CD4-positive, alpha-beta T cell (primary cell): ENCODE measurements at places on chromosomes 4 and X.

- no peak for DNase-seq
These were observed 202.0 kb downstream of the NR3C2 start for GRCh38 chr4:148240241-148240640.

GRCh38 chr4:132065940-132066495 lies 1083.1 kb upstream of the PCDH10 start:
- no peak for DNase-seq

DNA sequence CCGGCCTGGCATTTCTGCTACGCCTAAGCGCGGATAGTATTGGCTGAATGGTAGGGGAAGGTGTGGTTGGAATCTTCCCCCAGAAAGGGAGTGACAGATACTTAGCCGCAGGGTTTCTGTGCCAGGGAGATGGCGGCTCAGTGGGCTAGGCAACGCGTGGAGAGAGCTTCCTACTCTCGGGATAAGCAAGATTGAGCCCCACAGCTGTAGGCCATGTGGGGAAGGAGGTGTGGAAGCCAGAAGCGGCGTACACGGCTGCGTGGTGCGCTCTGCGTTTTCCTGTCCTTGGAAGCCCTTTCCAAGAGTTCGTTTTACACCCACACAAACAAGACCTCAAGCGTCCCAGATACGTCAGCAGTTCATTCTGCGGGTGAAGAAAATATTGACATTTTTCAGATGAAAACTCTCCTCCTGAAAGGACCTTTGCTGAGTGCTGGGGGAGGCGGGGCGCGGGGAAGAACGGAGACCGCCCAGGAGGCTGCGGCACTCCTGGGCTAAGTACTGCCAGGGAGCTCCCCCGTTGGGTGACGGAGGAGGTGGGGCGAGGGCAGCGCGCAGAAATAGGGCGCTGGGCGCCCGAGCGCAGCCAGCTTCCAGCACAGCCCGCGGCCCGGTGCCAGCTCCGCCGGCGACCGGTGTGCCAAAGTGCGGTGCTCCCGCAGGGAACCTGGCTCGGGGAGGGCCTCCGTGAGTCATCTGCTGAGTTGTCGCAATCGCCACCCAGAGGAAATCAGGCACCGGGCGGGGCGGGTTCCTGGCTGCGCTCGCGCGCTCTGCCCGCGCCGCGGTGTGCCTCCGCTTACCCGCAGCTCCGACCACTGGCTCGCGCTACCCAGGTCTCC lies at the start of gene GPAT3:
Gene GPAT3, plus strand, starts transcription at position 589 of the 842 bp plus-strand sequence. CDS start 515 bp downstream, outside the sequence.
- peak; percentile 33 for DNase-seq

DNA sequence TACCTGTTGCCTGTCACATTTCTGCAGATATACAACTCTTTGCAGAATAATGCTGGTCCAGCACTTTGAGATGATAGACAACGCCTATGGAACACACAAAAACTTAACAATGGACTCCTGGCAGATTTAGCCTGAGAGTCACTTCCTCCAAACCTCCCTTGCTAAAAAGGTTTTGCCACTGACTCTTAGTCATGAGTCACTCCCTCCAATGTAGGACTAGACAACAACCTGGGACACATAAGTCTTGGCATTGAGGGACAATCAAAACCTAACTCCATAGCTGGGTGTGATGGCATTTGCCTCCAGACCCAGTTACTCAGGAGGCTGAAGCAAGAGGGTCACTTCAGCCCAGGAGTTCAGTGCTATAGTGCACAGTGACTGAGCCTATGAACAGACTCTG lies 22.0 kb upstream of the EIF4E start:
- no peak for DNase-seq

GRCh38 chrX:24148121-24148520 lies 1.4 kb upstream of the ZFX start:
- DNase-seq, result no peak

- no peak for DNase-seq
These were observed 168.2 kb upstream of the PPP3CA start for GRCh38 chr4:101515566-101515965.

DNA sequence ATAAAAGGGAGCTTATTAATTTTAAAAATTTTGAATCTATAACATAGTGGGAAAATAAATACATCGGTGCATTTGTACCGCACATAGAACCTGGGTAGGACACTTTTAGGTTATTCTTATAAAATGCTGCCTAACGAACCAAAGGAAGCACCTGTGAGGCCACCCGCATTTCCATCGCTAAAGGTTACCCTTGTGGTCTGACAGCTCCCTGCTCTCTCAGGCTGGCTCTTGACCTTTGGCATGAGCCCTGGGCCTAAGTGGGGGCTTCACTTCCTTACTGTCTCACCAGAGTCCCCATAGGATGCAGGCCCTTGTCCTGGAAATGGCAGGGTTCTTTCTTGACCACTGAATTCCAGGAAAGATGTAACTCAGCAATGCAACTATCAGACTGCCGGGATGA lies 46.0 kb downstream of the HADH start:
- peak; percentile 28 for DNase-seq

GRCh38 chr4:24913119-24913485 lies 260 bp upstream of the CCDC149 start:
- no peak for DNase-seq

- DNase-seq, result no peak
These were observed 67.1 kb downstream of the PRDM5 start for GRCh38 chr4:120855307-120856001.

DNA sequence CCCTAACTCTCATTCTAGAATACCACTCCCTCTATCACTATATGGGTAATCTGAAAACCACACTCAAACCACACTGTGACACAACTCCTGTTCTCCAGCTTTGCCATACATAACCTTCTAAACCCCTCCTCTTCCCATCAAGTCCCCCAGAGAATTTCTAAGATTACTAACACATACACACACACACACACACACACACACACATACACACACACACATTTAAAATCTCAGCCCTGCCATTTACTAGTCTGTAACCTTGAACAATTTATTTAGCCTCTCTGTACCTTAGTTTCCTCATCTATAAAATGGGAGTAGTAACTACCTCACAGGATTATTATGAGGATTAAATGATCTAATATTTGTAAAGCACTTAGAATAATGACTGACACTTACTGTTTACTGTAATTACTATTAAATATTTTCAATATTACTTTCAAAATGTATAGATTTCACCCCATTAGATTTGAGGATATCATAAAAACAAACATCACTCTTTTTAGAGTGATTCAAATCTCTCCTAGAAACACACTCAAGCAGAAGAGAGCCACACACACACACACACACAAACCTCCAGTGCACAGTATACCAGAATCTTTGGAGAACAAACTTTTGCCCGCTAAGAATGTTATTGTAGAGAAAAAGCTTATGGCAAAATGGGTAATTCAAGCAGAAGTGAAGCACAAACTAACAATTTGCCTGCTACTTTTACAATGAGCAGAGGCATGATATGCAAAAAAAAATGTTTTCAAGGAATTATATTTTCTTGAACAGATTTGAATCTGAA lies 3.8 kb downstream of the ANKRD50 start:
- no peak for DNase-seq

DNA sequence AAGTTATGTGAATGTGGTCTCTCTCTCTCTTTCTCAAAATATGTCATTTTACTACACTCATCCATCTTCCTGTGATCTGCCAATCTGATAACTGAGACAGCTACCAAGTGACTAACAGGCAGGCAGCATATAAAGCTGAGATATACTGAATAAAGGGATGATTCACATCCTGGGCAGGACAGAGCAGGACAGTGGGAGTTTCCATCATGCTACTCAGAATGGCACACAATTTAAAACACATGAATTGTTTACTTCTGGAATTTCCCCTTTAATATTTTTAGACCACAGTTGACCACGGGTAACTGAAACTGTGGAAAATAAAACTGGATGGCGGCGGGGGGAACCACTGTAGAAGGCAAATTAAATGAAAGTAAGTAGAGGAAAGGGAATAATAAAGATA lies 58.6 kb upstream of the DCTD start:
- no peak for DNase-seq

DNA sequence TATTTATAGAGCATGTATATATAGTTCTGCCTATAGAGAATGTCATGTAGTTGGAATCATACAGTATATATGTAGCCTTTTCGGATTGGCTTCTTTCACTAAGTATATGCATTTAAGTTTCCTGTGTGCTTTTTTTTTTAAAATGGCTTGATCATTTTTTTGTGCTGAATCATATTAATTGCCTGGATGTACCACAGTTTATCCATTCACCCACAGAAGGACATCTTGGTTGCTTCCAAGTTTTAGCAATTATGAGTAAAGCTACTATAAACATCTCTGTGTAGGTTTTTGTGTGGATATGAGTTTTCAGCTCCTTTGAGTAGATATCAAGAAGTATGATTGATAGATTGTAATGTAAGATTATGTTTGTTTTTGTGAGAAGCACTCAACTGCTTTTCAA lies 23.8 kb downstream of the PTTG2 start:
- no peak for DNase-seq

GRCh38 chr4:29970626-29971025 lies 749.5 kb upstream of the PCDH7 start:
- no peak for DNase-seq

DNA sequence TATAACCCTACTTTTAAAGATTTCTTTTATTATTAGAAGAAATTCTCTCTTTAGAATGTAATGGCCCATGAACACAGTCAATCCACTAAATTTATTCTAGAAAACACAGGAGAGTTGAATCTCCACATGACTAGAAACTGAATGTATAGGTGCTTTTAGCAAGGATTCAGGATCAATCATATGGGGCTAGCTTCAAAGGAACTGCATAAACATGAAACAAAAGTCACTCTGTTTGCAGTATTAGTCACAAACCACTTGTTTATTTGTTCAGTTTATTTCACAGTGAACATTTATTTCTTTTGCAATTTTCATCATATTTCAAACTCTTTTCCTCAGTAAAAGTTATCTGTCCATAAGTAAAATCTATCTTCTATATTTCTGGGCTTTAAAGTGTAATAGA lies 1604.6 kb downstream of the PCDH18 start:
- no peak for DNase-seq

- DNase-seq, result no peak
These were observed 12.7 kb downstream of the ART3 start for GRCh38 chr4:76087007-76087769.

DNA sequence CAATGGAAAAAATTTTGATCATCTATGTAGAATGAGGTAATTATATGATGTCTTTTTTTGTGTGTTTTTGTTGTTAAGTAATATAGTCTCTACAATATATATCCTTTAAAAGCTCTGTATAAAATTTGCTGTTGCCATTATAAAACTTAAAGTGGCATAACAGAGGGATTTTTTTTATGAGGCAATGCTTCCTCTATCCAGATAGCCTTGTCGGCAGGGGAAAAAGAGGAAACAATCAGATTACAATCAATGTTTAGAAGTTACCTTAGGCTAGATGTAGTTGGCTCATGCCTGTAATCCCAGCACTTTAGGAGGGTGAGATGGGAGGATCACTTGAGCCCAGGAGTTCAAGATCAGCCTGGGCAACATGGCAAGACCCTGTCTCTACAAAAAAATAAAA lies 86.8 kb downstream of the DIAPH2 start:
- no peak for DNase-seq

- DNase-seq, result no peak
These were observed 94.9 kb upstream of the TBC1D9 start for GRCh38 chr4:140851032-140851636.

GRCh38 chr4:78864405-78865024 lies 74.7 kb downstream of the PAQR3 start:
- DNase-seq, result peak; percentile 67

DNA sequence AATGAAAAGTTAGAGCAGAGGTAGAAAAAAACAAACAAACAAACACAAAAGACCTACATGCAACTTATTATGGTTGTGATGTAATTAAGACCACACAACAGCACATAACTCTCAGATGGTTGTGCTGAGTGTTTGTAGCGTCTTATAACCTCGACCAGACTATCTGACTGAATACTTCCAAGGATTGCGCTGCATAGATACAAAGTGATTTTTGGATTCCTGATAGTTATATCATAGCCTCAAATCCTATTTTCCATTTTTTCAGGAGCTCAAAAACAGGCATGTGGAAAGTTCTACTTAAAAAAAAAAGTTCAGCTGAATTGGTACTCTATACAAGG lies 236.1 kb downstream of the SPRY1 start:
- no peak for DNase-seq

- no peak for DNase-seq
These were observed 934 bp downstream of the PDHA1 start for GRCh38 chrX:19344661-19345060.

- DNase-seq, result no peak
These were observed 44.5 kb downstream of the ANKRD17 start for GRCh38 chr4:73213916-73214653.

- no peak for DNase-seq
These were observed 2079.7 kb upstream of the AGA start for GRCh38 chr4:179521952-179522351.

- DNase-seq, result no peak
These were observed 332.4 kb downstream of the SLC7A11 start for GRCh38 chr4:137909529-137910309.

- DNase-seq, result no peak
These were observed 1.6 kb downstream of the APBB2 start for GRCh38 chr4:41212616-41213203.

DNA sequence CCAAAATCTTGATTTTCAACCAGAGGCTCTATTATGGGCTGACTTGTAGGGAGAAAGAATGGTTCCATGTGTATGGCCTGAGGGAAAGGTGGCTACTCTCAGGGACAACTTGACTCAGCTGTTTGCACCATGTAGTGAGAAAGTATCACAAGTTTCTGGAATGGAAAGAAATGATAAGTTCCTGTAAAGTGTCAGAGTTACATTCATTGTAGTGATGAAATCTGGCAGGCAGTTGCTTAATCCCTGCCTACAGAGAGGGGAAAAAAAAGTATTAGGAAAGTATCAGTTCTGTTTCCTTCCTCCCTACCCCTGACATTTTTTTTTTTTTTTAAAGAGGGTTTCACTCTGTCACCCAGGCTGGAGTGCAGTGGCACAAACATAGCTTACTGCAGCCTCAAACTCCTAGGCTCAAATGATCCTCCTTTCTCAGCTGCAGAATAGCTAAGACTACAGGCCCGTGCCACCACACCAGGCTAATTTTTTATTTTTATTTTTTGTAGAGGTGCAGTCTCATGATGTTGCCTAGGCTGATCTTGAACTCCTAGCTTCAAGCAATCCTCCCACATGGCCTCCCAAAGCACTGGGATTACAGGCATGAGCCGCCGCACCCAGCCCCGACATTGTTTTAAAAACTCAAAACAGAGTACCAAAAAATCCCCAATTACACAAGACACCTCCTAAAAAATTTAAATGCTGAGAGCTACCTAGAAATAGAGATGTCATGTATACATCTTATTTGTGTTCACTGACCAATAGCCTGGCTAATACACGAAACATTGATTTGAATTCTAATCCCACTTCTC lies 4.8 kb upstream of the FBXL5 start:
- DNase-seq, result no peak

- no peak for DNase-seq
These were observed 17.1 kb downstream of the MGST2 start for GRCh38 chr4:139682741-139683151.
